ENCODE measurements at places on chromosomes 16 and 17. TPM values are rescaled to one million over a fixed set of nuclear protein-coding genes. Genes with fewer than 3 reads are reported as not detected.

The SPATA22 gene
- total RNA-seq, result not detected

The TRAPPC2L gene
- 128 TPM for total RNA-seq

The KCNAB3 gene
- 3.1 TPM for total RNA-seq

The CA4 gene
- total RNA-seq, result not detected

The ZNF629 gene
- total RNA-seq, result 15.1 TPM

The KRT12 gene
- total RNA-seq, result not detected

The ATP2A1 gene
- total RNA-seq, result 1.9 TPM

The ZNF469 gene
- 13.0 TPM for total RNA-seq

The TBCD gene
- total RNA-seq, result 78.6 TPM

The POLR2A gene
- total RNA-seq, result 82.6 TPM

The HDAC5 gene
- total RNA-seq, result 17.0 TPM

The HSPB9 gene
- not detected for total RNA-seq

The NPIPA1 gene
- 44.1 TPM for total RNA-seq

The ACSM5 gene
- not detected for total RNA-seq

The SLC16A5 gene
- 35.9 TPM for total RNA-seq

The RAB26 gene
- total RNA-seq, result 2.4 TPM

The KRTAP16-1 gene
- not detected for total RNA-seq

Measured in A549 treated with CORT108297 at 1 μM for 4 hours (cell line).